ENCODE measurements at places on chromosomes 3 and 15. TPM values are rescaled to one million over a fixed set of nuclear protein-coding genes. Genes with fewer than 3 reads are reported as not detected.

DNA sequence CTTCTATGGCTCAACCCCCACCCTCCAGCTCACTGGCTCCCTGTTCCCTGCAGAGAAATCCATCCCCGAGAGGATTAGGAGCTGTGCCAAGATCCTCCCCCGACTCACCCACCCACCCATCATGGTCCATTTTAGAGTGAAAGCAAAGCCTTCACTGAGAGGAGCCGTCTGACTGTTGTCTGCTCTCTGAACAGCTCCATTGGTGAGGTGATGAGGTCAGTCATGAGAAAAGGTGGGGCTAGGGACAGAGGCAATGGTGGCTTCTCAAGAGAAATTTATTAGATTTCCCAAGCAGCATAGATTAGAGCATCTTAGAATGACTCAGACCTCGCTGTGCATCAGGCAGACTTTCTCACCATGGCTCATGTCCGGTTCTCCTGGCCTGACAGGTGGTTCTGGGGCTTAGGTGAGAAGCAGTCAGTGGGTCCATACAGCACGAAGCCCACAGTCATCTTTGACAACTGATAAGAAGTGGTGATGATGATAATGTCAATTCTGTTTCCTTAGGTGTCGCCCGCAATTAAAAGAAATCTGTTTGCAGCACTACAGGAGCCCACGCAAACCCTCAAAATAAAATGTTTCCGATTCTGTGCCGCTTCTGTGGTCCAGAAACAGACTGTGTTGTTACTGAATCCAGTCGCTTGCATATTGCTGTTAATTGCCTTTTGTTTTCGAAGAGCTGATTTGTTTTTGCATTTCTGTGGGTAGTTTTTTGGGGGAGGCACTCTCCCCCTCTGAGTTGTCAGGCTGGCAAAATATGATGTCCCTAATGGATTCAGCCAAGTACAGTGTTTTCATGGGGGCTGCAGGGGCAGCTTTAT lies 24.8 kb upstream of the RHO start:
- no peak for DNase-seq

- no peak for DNase-seq
These were observed 21.2 kb downstream of the NR1D2 start for GRCh38 chr3:23966328-23966727.

DNA sequence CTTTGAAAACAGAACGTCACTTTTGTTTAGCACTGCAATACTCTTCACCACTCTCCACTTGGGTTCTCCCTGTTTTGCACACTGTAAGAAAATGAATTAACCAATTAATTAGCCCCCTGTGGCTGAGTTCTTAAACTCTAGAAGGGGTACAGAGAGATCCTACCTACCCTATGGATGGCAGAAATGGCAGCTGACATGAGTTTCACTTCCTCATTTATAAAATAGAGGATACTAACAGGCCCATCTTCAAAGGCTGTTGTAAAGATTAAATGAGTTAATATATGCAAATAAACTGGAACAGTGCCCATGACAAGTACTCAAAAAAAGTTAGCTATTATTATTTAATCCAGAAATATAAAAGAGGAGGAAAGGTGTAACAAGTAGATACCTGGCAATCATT lies 36.9 kb downstream of the SUCLG2 start:
- DNase-seq: no peak

GRCh38 chr3:78562328-78562727 lies 1205.5 kb downstream of the ROBO1 start:
- no peak for DNase-seq

- DNase-seq: no peak
These were observed 8.8 kb downstream of the PTPN9 start for GRCh38 chr15:75570126-75570845.

The P3H2 gene
- 41.5 TPM for total RNA-seq

- DNase-seq: no peak
These were observed 14.0 kb downstream of the RYK start for GRCh38 chr3:134236505-134237170.

GRCh38 chr3:133869586-133869985 lies 26.1 kb downstream of the RAB6B start:
- no peak for DNase-seq

The IGF2BP2 gene
- total RNA-seq: 60.6 TPM

GRCh38 chr3:42501681-42502428 lies 588 bp upstream of the VIPR1 start:
- peak; percentile 60 for DNase-seq

DNA sequence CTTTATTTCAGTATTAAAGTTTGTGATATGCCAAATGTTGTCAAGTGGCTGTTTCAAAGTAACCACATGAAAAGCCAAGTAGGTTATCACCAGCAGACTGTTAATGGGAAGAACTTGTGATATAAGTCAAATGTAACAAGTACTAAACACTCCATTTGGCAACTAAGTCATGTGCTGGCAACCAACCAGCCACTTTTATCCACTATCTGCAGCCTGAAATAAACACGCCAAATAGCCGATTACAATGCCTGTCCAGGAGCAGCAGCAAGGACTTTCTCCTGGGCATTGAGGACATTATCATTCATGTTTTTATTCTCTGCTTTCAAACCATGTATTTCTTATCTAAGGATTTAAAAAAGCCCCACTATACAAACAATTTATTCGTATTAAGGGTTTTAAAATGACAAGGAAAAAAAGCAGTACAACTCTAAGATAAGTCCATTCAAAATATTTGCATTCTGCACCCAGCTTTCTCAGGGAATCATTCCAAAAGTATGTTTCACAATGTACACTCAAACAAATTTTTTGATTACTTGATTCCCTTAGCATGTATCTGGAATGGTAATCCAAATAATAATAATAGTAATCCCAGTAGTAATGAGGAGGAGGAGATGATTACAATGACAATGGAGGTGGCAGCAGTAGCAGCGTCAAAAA lies 448.6 kb downstream of the ERC2 start:
- DNase-seq: no peak

DNA sequence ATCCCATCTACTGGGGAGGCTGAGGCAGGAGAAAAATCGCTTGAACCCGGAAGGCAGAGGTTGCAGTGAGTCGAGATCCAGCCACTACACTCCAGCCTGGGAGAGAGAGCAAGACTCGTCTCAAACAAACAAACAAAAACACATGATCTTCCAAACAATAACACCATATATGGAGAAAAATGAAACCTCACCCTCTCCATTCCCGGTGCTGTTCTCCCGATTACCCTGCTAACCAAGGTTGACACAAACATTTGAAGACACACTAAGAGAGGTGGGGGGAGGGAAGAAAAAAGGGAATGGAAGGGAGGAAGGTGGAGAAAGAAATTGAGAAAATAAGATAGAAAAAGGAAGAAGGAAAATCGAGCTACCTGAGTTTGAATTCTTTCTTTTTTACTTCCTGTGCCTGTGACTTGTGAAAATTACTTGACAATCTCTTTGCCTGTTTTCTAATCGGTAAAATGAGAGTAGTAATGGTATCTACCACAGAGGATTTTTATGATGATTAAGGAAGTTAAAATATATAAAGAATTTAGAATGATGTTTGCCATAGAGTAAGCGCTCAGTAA lies 1.1 kb upstream of the PLSCR2 start:
- DNase-seq: no peak

- no peak for DNase-seq
These were observed 334.0 kb upstream of the MCTP2 start for GRCh38 chr15:93897377-93897776.

DNA sequence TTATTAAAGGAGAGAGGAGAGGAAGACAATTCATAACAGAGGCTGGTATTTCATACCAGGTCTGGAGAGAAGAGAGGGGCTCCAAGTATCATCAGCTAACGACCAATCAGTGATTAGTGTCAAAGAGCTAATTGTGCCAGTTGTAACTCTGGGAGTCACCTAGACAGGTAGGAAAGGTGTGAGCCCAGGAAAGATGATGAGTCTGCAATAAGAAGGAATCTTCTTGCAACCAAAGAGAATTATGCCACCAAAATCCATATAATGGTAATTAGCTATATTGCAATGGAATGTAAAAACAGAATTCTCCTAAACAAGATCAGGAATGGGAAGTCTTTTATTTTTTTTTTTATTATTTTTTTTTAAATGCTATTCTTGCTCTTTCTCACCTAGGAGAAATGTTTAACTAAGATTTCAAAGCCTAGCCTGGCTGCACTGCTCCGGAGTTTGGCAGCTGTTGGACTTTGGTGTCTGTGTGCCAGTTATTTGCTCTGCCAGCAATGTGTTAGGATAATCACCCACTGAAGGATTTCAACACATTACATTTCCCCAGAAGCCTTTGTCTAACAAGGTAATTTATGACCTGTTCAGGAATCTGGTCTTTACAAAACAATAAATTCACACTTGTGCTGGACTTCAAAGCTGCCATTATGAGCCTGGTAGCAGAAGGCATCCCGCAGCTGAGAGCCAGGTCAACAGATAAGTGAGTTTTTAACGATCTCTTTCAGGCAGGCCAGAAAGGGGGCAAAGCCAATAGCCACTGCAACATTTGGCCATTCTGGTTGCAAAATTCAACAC lies 89.4 kb downstream of the FOXB1 start:
- DNase-seq: peak; percentile 17

- no peak for DNase-seq
These were observed 6.8 kb upstream of the SNX22 start for GRCh38 chr15:64144565-64145281.

DNA sequence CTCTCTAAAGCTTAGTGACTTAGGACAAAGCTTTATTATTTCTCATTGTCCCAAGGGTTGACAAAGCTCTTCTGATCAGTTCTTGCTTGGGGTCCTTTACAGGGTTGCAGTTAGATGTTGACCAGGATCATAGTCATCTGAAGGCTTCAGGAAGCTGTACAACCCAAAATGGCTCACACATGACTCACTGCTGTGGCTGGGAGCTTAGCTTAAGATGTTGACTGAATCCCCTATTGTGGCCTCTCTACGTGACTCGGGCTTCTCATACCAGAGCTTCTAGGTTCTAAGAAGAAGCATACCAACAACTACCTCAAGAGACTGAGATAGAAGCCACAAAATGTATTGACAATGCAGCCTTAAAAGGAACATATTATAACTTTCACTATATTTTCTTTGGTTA lies 569.6 kb upstream of the ROBO2 start:
- DNase-seq: peak; percentile 91

- peak; percentile 62 for DNase-seq
These were observed 80.3 kb upstream of the PRTG start for GRCh38 chr15:55823191-55823670.

GRCh38 chr3:14792691-14793121 lies 26.1 kb upstream of the FGD5 start:
- no peak for DNase-seq

GRCh38 chr3:174232658-174233429 lies 626.3 kb upstream of the NAALADL2 start:
- DNase-seq: no peak

- no peak for DNase-seq
These were observed 798.4 kb upstream of the GRM7 start for GRCh38 chr3:6062261-6063187.

GRCh38 chr3:21017115-21017852 lies 733.7 kb downstream of the ZNF385D start:
- DNase-seq: peak; percentile 4

DNA sequence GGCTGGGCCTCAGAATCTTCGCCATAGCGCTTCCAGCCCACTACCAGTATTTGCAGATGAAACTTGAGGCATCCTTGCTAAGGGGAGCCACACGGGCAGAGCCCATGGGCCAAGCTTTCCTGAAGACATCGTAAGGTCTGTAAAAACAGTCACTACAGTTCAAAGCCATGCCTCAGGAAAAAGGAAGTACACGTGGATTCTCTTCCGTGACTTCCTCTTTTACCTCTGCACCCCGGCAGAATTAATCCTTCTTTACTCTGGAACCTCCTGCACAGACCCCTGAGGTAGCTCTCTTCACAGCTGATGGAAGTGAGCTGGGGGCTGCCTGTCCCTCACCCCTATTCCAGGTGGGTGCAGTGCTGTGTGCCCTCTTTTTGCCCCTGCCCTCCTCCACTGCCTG lies 129.2 kb downstream of the CHDH start:
- no peak for DNase-seq

DNA sequence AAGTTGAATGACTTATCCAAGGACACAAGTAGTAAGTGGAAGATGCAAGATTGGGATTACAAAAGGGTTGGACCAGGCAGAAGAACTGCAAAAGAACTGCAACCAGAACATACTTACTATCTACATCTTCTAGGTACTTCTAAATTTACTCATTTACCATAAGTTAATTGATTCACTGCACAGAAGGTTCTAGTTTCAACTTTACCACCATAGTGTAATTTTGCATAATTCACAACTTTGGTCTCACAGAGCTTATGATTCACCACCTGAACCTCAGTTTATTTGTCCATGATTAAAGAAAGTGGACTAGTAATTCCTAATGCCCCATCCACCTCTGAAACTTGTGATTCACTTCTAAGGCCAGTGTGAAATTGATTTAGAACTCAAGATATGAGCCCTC lies 236.8 kb upstream of the UBE2E2 start:
- no peak for DNase-seq

DNA sequence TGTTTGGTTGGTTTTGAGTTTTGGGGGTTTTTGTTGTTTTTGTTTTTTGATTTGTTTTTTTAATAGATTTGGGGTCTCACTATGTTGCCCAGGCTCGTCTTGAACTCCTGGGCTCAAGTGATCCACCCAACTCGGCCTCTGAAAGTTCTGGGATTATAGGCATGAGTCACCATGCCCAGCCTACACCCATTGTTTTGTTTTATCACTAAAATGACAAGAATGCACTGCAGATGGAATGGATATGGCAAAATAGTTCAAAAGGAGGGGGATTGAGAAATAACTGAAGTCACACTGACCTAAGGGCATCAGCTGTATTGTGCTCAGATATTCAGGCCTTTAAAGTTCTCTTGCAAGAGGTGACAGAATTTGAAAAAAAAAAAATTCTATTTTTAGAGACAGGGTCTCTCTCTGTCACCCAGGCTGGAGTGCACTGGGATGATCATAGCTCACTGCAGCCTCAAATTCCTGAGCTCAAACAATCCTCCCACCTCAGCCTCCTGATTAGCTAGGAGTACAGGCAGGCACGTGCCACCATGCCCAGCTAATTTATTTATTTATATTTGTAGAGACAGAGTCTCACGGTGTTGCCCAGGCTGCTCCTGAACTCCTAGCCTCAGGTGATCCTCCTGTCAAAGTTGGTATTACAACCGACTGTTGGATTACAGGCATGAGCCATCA lies 4.4 kb upstream of the RASA2 start:
- DNase-seq: peak; percentile 84

DNA sequence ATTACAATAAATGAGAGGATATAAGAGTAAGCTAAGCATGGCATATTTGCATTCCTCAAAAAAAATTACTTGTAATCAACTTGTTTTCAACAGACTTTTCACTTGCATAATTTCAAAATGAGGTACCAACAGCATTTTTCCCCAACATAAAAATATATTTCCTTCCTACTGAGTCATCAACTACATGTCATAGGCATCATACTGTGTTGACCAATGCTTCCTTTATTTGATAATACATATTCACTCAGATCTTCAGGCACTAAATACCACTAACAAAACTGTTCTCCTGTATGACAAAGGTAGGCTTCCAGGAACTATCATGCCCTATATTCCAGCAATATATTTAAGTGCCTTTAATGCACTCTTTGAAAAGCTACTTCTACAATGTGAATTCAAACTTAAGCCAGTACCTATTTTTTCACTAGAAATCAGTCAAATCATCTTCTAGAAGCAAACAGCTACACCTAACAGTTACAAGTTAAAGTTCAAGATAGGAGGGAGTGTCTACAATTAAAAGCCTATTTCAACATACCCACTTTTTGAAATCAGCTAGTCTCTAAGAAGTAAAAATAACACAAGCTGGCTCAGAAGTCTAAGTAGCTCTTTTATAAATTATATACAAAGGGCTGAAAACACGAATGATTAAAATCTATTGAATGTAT lies 11.3 kb downstream of the ADAM10 start:
- peak; percentile 72 for DNase-seq

The TM6SF1 gene
- total RNA-seq: not detected

The RAB5A gene
- 94.9 TPM for total RNA-seq

- no peak for DNase-seq
These were observed 20.7 kb downstream of the GBE1 start for GRCh38 chr3:81740731-81741130.

Measured in GM23248 (cell line).